NCI-H1105 treated with DMSO at 0.1 percent for 48 hours (cell line): ENCODE measurements at places on chromosomes 2 and 18.

- no peak for DNase-seq
These were observed 112.7 kb downstream of the XRCC5 start for GRCh38 chr2:216221811-216222210.

GRCh38 chr18:32908424-32908805 is 135.6 kb upstream of the KLHL14 start:
- no peak for DNase-seq

GRCh38 chr2:56109994-56110393 is 73.8 kb upstream of the CCDC85A start:
- DNase-seq = no peak

DNA sequence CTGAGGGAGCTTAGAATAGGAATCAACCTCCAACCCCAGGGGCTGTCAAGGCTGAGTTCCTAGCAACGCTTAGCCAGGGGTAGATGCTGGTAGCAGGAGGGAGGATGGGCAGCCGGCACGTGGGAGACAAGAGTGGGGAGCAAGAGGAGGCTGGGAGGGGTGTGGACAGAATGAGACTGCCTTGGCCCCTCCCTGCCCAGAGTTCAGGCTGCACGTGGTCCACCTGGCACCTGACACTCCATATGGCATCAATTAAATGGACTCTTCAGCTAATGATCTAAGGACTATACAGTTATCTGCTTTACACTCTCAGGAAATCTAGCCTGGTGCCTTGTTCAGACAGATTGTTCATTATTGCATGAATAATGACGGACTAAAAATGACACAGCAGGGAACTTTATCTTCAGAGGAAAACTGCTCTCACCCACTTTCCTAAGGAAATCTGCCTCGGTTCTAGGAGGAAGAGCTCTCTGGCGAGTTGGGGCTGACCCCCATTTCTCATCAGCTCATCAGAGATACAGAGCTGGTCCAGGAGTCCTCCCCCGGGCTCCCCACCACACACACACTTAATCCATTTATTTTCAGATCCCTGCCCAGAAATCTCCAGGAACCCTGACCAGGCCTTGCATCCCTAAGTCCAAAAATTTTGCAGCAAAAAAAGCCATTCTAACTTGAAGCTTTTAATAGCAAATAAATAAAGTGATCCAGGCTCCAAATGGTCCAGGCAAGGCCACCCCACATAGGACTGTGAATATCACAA is 102.1 kb upstream of the CDC42EP3 start:
- peak; percentile 55 for DNase-seq
